ENCODE measurements at places on chromosomes 7 and 10.

GRCh38 chr10:44908066-44908749, 2.9 kb upstream of the TMEM72 start:
- no peak for DNase-seq

GRCh38 chr7:157009170-157009777, 1.2 kb downstream of the MNX1 start:
- no peak for DNase-seq

DNA sequence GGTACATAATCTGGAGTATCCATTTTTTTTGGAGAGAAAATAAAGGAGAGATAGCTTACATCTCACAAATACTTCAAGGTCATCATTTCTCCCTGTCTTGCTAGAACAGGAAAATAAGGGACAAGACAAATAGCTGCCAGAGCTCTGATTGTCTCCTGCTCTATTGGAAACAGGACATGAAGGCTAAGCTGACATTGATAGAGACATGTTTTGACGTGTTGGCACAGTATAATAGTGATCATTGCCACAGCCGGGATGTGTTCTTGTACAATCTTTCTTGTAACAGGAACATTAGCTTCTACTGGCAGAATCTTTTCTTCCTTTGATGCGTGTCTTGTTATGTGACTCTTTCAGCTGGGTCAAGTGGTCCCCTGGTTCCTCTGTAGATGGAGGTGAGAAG, 279.3 kb upstream of the MTPN start:
- no peak for DNase-seq

- DNase-seq = no peak
Observed at GRCh38 chr10:20765066-20765465, 132.0 kb downstream of the NEBL start.

GRCh38 chr7:98409843-98410242, 9.0 kb upstream of the BAIAP2L1 start:
- DNase-seq = no peak

GRCh38 chr10:27158421-27158820, 3.3 kb downstream of the MASTL start:
- DNase-seq = no peak

- DNase-seq = no peak
Observed at GRCh38 chr7:122425731-122426130, 121.2 kb upstream of the FEZF1 start.

- peak; percentile 28 for DNase-seq
Observed at GRCh38 chr10:112115781-112116385, 67.7 kb downstream of the GPAM start.

DNA sequence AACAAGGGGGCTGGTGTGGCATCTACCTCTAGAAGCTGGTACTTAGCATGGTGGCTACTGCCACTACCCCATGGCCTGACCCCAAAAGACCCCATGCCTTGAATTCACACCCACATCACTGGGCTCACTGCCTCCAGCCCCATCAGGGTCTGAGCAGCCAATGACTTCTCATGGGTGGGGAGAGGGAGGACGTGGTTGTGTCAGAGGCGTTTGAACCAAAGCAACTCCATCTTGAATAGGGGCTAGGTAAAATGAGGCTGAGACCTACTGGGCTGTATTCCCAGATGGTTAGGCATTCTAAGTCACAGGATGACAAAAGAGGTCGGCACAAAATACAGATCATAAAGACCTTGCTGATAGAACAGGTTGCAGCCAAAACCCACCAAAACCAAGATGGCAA, 15.2 kb downstream of the KCP start:
- DNase-seq = no peak

GRCh38 chr10:55446441-55447002, 645.5 kb upstream of the PCDH15 start:
- no peak for DNase-seq

DNA sequence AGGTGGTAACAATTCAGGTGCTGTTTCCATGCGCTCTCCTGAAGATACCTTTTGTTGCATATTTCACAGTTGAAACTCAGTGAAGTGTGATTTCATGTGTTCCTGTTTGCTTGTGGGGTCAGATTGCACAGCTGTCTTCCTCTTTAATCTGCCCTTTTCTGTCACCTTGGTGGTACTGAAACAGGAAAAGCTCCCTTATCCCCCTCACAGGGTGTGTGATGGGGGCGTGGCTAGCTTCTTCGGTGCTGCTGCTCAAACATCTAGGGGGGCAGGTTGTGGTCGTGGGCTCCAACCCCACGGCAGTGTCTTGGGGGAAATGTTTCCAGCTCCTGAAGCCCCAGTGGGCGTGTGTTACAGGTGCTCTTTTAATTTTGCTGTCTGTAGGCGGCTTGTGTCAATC, 107.4 kb upstream of the KLF14 start:
- no peak for DNase-seq

- no peak for DNase-seq
Observed at GRCh38 chr10:62562101-62562500, 187.9 kb downstream of the ZNF365 start.

DNA sequence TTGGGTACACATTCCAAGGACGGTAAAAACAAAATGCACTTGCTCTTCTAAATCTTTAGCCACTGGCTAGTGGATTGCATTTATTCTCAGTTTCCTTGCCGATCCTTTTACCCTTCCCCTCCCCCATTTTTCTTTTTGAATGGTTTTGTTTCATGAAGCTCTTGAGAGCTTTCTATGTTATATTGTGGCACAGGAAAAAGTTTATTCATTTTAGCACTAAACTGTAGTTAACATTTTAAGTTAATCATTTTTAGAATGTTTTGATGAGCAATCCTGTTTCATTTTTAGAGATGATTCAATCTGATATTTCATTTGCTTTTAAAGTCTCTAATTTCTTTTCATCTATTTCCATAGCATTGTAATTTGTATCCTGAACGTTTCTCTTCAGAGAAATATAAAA, 24.0 kb downstream of the ZEB1 start:
- no peak for DNase-seq

DNA sequence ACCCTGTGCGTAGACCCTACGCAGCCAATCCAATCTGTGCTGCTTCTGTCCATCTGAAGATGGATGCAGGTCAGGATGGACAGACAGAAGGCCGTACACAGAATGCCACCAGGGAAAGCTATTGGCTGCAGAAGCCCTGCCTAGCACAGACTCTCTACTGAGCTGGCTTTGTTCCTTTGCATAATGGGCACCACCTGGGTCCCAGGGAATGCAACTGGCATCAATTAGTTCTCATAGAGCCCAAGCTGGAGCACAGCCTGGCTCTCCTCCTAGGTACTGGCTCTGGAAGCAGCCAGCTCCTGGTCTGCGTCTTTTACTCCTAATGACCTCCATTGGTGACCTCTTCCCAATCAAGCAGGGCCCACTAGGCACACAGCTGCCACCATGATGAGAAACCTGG, 26.8 kb upstream of the CACUL1 start:
- DNase-seq = no peak

- no peak for DNase-seq
Observed at GRCh38 chr7:138958391-138958956, 22.7 kb downstream of the KIAA1549 start.

GRCh38 chr10:84510121-84510520, 181.7 kb downstream of the CCSER2 start:
- no peak for DNase-seq

- no peak for DNase-seq
Observed at GRCh38 chr7:2444476-2444875, 31.7 kb downstream of the GRIFIN start.
